NCI-H2227 treated with DMSO at 0.1 percent for 48 hours (cell line): ENCODE measurements at places on chromosomes 7 and 10.

DNA sequence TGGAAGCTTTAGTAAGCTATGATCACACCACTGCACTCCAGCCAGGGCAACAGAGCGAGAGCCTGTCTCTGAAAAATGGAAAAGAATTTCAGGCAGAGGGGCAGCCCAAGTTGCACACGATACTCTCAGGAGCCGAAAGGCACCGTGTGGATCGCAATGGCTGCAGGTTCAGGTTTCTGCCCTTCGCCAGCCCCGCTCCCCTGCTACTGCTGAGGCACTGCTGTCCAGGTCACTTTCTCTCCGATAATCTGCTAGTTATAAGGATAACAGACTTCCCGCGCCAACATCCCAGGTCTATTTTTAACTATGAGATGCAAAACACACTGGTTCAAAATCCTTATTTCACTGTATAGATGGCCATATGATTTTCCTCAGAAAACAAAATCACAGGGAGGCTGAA, 11.1 kb downstream of the BEND7 start:
- DNase-seq, result no peak

DNA sequence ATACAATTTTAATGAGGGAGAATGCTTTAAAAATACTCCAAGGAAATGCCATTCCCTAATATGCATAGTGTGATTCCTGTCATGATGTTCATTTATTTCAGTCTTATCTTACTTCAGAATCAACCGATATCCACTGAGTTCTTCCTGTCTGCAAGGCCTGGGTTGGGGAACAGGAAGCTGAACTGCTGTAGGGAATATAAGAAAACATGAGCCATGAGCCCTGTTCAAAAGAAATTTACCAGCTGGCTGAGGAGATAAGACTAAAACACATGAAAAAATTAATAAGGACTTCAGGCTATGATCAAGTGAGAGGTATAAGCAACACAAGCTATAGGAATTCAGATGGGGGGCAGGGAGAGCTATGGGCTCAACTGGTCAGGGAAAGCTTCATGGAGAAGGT, 184.7 kb downstream of the PLPP4 start:
- no peak for DNase-seq

GRCh38 chr10:7818295-7819120, at the start of gene TAF3:
Gene TAF3 (plus strand): TSS chr10:7818505. CDS start chr10:7818710, 205 bp downstream.
- peak; percentile 70 for DNase-seq

GRCh38 chr7:151514461-151515275, 5.0 kb downstream of the RHEB start:
- no peak for DNase-seq

DNA sequence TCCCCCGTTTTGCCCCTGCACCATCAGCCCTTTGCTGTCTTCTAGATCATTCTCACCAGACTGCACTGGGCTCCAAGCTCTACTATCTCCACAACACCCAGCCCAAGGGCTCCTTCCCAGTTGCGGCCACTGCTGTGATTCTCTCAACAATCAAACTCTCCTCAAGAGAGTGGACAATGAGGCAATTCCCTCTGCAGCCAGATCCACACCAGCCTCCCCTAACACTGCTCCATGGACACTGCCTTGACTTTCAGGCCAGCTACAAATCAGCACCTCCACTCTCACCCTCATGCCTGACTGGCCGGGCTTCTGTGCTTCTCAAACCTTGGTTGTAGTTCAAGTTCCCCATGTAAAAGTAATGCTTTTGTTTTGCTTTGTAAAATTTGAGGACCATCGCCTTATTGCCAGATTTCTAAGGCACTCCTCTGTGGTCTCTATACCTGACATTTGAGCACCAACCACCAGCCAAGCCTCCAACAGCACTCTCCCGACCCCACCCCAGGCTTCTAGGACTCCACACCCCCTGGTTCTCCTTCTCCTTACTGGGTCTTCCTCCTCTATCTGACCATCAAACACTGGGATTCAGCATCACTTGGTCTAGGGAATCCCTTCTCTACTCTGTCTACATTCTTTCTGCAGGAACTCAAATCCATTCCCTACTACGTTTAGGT, 45.4 kb downstream of the PPIF start:
- no peak for DNase-seq

- no peak for DNase-seq
These were observed 106.9 kb upstream of the LYZL1 start for GRCh38 chr10:29181936-29182335.

- no peak for DNase-seq
These were observed 208.3 kb downstream of the USP6NL start for GRCh38 chr10:11403116-11403515.

GRCh38 chr10:132374176-132374575, 22.8 kb upstream of the PWWP2B start:
- no peak for DNase-seq

DNA sequence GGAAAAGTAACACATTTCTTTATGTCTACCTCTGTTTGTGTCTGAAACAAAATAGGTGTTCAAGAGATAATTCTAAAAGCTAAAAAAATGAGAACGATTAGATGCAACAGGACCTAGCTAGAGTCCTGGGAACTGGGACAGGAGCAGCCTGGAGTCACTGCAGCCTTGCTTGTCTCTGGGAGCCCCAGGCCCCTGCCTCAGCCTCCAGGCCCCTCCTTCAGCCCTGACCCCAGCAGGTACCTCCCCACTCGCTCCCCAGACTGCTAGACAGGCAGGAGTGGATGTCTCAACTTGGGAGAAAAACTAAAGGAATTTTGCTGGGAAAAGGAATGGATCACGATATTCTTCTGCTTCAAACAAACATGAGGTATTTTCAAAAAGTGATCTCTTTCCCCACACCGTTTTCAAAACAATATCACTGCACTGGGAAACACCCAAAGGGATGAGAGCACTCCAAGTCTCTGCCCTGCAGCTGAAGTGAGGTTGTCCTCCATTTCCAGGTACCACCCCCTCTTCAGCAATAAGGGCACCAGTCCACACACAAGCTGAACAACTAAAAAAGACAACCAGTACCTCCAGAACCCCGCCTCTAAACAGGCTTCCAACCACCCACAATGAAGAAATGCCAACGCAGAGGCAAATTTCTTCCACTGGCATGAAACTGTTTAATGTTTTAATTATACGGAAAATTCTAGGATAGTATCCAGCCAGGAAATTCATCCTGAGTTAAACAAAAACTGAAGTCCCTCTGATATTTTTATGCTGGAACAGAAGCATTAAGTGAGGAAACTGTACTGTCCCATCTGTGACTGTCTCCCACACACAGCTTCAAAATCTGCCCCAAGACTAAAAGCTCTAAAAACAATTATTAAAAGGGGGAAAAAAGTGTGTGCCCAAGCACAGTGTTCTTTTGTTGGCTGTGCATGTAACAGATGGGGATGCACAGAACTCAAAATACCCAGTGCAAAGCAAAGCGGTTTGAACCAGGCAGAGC, 47.2 kb downstream of the XPNPEP1 start:
- no peak for DNase-seq

DNA sequence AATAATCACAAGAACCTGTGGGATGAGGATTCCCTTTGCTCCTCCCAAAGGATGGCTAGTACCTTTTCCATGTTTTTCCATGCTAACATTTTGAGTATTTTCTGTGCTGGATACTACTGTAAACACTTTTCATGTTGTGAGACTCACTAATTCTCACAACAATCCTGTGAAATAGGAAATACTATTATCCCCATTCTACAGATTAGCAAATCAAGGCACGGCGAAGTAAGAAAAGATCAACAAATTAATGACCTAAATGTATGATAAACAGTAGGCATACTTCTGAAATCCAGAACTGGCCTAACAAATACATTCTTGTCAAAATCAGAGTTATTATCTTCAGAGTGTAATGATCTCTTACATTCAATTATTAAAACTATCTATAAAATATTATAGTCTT, 69.3 kb downstream of the ENO4 start:
- DNase-seq, result no peak

DNA sequence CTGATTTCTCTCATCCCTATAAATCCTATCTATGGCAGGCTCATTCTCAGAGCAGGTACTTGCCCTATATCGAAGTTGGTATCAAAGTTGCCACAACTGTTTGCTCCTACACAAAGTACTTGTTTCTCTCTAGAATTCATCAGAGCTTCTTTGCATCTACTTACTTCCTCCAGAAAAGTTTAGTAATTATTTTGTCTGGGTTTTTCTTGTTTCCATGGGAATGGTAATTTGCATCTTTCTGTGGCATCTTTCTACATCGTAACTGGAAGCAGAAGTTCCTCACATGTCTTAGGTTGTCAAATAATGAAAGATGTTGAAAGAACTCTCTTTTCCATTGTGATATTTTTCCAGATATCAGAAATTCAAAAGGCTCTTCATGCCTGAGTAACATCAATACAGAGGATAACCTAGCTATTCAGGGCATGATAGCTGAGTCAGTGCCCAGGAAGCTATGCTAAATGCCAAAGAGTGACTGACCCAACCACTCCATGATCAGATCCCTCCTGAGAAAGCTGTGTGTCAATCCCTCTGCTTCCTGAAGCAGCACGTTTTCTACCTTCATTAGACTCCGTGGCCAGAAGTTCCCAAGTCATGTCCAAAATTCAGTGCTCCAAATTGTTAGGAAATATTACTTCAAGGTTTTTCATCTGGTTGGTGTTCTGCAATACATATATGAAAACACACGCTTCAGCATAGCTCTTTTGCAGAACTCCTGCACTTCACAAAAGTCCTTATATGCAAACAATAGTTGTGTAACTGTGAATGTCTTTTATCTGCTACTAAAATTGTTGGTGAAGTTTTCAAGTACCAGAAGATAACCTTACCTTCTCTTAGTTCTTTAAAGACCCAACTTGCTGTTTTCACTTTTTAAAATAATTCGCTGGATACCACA, 216.5 kb downstream of the VTI1A start:
- no peak for DNase-seq

DNA sequence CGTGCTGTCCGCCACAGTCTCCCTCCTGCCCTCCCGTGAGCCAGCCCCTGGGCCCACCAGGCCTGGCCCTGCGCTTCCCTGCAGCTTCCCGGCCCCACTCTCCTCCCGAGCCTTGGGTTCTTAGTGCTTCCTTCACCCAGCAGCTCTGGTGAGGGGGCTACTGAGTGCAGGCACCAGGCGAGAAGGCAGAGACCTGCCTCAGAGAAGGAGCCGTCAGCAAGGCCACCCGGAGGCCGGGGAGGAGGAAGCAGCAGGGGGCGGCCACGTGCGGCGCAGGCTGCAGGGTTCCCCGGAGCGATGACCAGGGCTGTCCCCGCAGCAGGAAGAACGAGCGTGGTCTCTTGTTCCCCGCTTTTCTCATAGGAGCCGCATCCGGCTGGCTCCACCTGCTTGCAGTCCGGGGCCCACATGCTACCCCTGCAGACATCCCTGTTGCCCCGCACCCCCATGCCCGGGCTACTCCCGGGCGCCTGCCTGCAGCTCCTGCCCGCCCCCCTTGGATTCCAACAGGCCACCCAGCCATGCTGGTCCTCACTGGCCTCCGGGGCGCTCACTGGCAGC, 20.5 kb downstream of the YKT6 start:
- no peak for DNase-seq

DNA sequence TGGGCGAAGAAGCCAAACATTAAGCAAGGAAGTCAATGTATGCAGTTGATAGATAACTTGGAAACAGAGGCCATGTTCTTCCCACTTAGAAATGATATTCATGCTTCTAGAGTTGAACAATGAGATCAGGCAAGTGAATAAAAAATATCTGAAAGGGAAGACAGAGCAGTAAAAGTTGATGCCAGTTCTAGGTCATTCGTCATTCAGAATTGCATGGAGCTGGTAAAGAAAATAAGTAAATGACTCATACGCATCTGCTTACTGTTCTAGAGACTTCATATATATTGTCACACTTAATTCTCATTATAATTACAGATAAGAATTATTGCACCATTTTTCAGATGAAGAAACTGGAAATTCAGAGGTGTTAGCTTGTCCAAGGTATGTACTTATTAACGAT, 158.9 kb upstream of the FERD3L start:
- no peak for DNase-seq

DNA sequence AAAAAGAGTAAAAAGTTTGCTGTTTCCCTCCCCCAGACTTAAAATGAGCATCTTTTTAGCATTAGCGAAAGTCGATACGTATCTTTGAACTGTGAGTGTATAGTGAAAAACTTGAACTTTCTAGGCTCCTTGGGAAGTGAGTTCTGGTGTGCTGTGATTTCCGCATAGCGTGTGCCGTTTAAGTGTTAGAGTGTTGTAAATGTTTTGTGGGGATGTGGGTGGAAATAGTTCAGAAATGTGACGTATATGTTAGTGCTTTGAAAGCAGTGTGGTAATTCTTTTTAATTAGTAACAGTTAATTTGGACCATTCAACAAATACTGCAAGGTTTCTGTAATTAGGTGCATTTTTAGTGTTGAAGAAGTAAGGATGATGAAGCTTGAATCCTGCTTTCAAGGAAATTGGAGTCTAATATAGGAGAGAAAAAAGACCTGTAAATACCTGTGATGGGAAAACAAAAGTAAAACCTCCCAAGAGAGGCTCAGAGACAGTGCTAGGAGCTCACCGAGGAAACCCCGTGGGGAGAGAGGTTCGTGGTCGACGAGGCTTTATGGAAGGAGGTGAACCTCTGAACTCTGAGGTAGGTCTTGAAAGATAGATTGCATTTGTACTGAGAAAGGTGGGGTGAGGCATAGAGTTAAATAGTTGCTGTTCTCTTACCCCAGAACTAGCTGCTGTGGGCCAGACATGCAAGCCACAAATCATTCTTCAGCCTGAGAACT, 40.8 kb downstream of the RBM33 start:
- DNase-seq, result no peak

GRCh38 chr7:123154231-123154860, 45.4 kb downstream of the SLC13A1 start:
- DNase-seq, result no peak

- DNase-seq, result no peak
These were observed 96.0 kb downstream of the MTERF1 start for GRCh38 chr7:91784469-91784868.

DNA sequence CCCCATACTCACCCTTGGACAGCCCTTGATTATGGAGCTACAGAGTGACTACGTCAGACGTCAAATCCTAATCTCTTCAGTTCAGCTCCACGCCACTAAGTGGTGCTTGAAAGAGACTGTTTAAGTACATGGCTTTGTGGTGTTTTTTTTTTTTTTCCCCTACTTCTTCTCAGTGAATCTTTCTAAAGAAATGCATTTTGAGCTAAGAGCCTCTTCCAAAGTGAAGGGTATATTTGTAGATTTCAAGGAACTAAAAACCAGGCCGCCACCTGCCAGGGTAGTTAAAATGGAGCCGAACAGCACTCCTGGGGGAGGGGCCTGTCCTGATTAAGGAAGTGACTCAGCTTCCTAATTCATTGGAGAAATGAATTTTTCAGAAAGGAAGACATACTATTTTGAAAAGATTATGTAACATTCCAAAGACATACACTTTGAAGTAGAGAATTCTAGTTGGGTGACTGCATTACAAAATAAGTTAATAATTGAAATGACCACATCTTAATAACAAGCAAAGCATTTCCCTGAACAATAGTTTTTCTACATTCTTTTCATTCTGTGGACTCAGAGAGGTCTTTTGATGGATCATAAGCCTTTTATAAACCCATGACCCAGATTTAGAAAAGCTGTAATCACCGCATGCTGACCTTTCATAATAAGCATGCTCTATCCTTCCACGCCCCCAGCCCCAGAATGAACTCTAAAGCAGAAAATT, 20.6 kb upstream of the VPS41 start:
- DNase-seq, result peak; percentile 50
